SJSA1 (cell line): ENCODE measurements at places on chromosomes 3 and 15. TPM values are rescaled to one million over a fixed set of nuclear protein-coding genes. Genes with fewer than 3 reads are reported as not detected.
A peak's percentile ranks its signal among the peaks of the same experiment; 100 is the strongest.

DYNC1LI1 gene
- 48.1 and 67.0 TPM in 2 replicates for total RNA-seq

SCN11A gene
- not detected in 2 replicates for total RNA-seq

DNA sequence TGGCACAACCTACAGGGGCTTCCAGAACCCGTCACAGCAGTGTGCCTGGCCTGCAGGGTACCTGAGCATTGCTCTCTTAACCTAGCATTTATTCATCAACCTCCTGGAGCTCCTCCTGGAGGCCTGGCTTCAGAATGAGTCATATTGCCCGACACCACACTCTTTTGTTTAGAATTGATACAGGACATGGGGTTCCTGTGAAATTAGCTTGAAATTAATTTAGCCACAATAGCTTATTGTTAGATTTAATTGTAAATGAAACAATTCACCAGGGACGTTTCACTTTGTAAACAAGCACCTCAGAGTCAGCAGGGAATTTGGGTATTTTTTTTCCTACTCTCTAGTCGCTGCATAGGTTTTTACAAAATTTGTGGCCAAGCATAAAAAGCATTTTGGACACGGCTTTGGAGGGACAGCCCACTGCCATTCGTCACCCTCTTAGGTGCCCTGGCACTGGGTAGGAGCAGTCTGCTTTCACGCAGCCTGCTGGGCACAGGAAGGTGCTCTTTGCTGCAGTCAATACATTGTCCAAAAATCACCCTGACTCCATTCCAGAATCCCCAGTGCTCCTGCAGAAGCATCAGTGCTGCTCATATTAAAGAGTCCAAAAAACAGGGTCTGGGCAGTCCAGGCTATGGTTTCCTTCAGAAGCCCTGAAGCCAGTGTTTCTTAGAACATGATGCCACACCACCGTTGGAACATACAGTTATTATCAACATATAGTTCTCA, 60.8 kb upstream of the MEF2A start:
- no peak for DNase-seq

- DNase-seq = no peak
These were observed 1043.8 kb downstream of the OTOL1 start for GRCh38 chr3:162540421-162540820.

DNA sequence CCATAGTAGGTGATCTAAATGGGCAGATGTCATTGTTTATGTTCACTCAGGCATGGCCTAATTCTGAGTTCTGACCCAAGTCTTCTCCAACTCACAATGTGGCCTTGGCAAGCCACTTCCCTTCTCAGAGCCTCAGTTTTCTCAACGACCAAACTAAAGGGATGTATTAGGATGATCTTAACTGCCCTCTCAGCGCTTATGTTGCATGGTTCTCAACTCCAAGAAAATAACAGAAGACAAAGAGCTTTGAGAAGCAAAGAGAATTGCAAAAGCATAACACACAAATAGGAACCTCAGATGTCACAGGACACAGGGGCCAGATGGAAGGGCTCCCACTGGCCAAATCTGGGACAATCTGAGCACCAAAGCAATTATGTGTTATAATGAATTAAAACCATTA, 8.6 kb downstream of the RHCG start:
- no peak for DNase-seq

TIMP4 gene
- 0.08 TPM in 1 of 2 replicates, not detected in the other for total RNA-seq

GRCh38 chr3:98731720-98732285, 31.3 kb upstream of the ST3GAL6 start:
- no peak for DNase-seq

DNA sequence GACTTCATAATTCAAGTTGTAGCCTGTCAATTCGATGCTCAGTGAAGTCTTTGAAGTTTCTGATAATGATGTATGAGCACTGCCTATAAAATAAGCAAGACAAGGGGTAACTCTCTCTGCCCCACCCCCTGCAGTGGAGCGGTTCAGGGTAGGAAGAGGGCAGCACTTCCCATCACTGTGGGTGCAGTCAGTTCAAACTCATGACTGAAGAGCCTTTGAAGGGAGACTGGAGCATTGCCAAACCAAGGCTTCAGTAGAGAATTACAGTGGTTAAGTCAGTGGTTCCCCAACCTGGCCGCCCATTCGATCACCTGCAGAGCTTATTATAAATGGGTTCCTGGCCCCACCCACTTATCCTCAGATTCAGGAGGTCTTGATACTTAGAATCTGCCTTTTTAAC, 190.6 kb downstream of the SHQ1 start:
- no peak for DNase-seq

GRCh38 chr3:132638706-132639105, 20.9 kb downstream of the ACAD11 start:
- DNase-seq = no peak

DNA sequence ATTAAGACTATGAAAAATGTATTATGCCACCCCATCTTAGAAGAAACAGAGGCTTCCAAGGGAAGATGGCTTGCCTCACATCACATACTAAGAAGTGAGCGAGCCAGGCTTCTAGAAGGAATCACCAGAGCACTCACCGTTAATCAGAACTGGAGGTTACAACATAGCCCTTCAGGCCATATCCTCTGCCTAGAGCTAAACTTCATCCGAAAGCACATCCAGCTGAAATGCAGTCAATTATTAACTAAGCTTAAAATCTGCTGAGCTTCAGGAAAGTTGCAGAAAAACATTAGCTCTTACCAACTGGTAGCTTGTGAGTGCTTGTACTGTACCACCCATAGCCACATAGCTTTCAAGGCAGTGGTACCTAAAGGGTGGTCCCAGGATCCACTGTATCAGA, 483.2 kb downstream of the TBL1XR1 start:
- no peak for DNase-seq

DNA sequence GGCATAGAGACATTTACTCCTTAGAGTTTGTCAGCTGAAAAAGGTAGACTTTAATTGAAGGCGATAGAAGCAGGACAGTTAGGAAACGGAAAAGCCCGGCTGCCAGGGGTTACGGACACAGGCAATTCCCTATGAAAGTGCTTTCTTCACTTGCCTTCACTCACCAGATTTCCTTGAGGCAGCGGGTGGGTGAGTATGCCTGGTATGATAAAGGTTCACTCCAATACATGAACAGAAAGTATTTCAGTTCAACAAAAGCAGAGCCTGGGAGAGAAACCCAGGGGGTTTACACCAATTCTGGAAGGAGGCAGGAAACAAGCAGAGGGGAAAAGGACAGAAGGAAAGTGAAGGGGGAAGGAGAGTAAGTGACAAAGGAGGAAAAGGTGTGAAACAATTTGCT, 53.9 kb downstream of the QTRT2 start:
- no peak for DNase-seq

- DNase-seq = no peak
These were observed 150.7 kb downstream of the AKAP13 start for GRCh38 chr15:85531083-85531482.

DNA sequence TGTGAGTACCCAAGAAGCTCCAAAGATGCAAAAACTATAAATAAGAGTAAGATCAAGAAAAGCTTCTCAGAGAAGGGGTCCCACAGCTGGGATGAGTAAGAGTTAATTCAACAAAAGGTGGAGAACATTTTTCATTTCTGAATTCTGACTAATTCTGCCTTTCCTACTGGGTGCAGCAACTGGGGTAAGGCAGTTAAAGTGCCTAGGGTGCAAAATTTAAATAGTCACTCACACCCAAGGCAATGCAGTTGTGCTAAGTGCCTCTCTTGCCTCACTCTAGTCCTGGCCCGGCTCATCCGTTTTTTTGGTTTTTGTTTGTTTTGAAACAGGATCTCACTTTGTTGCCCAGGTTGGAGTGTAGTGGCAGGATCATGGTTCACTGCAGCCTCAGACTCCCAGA, 240.2 kb downstream of the TP63 start:
- DNase-seq = no peak

GRCh38 chr15:61634837-61635236, 405.7 kb upstream of the RORA start:
- no peak for DNase-seq

DNA sequence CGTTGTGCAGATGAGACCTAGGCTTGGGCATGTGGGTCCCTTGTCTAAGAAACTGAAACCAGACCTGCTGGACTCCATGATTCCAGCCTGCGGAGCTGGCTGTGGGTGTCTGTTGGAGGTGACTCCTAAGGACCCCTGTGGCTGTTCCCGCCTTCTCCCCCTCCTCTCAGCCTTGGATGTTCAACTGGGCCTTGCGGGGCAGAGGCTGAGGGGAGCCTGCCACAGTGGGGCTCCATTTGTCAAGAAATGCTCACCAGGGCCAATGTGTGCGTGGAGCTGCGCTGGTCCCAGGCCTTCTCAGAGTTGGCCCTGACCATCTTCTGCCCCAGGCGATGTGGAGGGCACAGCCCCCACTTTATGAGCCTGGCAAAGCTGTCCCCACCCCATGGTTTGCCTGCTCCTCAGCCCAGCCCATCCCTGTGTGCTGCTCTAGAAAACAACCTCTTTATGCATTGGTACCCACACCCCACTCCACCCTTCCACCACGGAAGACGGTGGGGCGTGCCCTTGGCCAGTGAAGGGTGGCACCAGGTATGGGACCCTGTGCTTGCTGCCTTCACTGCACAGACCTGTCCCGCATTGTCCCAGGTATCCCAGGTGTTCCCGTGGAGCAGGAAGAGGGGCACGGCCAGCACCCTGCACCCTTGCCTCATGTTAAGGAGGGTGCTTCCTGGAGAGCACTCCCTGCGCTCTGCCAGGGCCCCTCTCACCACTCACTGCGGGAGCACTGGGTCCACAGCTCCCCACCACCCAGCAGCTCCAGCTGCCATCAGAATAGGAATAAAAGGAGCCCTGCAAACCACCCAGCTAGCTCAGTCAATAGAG, 7.9 kb downstream of the MESP2 start:
- DNase-seq = no peak

DNA sequence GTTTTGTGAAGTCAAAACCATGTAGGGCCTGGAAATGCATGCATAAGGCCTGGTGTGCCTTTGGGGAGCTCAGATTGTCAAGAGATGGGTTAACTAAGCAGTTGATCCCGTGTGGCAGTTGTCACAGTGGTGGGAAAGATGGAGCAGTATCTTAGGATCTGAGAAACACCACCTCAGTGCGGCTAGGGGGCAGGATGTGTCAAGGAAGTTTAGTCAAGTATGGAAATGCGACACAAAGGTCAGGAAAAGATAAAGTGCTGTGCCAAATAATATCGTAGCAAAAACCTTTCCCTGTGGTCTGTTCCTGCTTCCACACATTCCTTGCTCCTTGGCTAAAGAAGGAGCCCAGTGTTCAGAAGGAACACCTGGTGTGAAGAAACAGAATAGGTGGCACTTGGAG, 396.4 kb downstream of the EDEM1 start:
- no peak for DNase-seq

DNA sequence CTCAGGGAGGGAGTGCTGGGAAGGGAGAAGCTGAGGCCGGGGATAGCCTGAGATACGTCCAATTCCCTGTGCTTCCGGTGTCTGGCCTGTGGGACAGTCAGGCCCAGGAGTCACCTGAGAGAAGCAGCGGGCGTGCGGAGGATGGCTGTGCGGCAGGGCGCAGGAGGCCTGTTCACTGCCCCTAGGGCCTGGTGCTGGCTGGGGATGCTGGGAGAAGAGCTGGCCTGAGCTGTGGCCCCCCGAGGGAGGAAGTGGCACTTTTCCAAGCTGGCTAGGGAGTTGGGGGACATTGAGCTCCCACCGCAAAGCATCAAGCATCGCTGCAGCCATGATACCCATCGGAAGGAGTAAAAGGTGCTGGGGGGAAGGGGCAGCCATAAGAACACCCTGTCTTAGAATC, 108.8 kb downstream of the CHST2 start:
- DNase-seq = no peak

DNA sequence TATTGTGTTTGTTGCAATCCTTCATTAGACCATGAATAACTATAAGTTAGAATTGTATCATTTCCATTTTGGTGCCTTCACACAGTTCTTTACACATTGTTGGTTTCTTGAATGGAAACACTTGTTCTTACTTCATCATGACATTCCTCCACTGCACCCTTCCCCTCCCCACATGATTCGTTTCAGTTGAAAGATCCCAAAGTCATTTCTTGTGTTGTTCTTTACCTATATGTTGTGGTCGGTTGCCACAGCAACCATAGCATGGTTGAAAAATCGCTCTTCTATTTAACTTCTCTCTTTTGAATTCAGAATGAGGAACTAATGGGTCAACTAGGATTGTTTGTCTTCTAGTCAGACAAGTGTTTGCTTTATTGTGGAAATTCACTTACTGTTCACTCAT, 103.3 kb downstream of the IL1RAP start:
- no peak for DNase-seq

CORO2B gene
- not detected in 2 replicates for total RNA-seq

GRCh38 chr15:38678281-38678680, 113.7 kb upstream of the RASGRP1 start:
- DNase-seq = no peak

- DNase-seq = no peak
These were observed 22.9 kb downstream of the IL5RA start for GRCh38 chr3:3087279-3087678.

- DNase-seq = peak; percentile 10
These were observed 231.6 kb upstream of the AGTR1 start for GRCh38 chr3:148466143-148466542.

GRCh38 chr3:11204697-11205348, 50.5 kb downstream of the HRH1 start:
- DNase-seq = peak; percentile 69

DNA sequence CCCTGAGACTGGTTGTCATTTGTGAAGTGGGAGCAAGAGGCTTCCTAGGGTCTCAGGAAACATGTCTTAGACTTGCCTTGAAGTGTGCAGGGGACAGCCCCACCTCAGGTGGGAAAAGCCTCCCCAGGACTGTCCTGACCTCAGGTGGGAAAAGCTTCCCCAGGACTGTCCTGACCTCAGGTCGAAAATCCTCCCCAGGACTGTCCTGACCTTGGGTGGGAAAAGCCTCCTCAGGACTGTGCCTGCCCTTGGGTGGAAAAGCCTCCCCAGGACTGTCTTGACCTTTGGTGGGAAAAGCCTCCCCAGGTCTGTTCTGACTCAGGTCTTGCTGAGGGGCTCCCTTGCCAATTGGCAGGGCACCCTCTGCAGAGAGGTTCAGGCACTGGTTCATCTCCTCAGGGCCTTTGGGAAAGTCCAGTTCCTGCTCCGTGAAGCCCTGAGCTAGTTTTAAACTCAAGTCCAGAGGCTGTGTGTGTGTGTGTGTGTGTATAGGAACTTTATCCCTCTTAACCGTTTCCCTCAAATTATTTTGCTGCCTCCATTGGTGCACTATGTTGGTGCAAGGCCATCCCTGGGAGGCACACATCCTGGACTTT, 64.7 kb downstream of the WNT7A start:
- DNase-seq = no peak

- DNase-seq = no peak
These were observed 21.8 kb upstream of the KLHL24 start for GRCh38 chr3:183613366-183614285.

- no peak for DNase-seq
These were observed 201.3 kb upstream of the LRIG1 start for GRCh38 chr3:66702126-66702525.

PIK3CA gene
- total RNA-seq = 15.2 and 22.2 TPM in 2 replicates

QARS1 gene
- total RNA-seq = 98.5 and 111 TPM in 2 replicates

GRCh38 chr3:187738331-187739093, 6.8 kb downstream of the BCL6 start:
- DNase-seq = peak; percentile 81

LRRN1 gene
- total RNA-seq = not detected in 2 replicates

GRCh38 chr15:83380682-83381081, 66.5 kb upstream of the SH3GL3 start:
- DNase-seq = no peak

GOLGA8T gene
- 0.32 TPM in 1 of 2 replicates, not detected in the other for total RNA-seq

- DNase-seq = no peak
These were observed 21.1 kb upstream of the MFSD1 start for GRCh38 chr3:158780766-158781165.

GRCh38 chr3:55876560-55876959, 389.5 kb upstream of the WNT5A start:
- DNase-seq = no peak

GANC gene
- 19.7 and 23.1 TPM in 2 replicates for total RNA-seq
